ENCODE measurements at places on chromosomes 7 and 10.

DNA sequence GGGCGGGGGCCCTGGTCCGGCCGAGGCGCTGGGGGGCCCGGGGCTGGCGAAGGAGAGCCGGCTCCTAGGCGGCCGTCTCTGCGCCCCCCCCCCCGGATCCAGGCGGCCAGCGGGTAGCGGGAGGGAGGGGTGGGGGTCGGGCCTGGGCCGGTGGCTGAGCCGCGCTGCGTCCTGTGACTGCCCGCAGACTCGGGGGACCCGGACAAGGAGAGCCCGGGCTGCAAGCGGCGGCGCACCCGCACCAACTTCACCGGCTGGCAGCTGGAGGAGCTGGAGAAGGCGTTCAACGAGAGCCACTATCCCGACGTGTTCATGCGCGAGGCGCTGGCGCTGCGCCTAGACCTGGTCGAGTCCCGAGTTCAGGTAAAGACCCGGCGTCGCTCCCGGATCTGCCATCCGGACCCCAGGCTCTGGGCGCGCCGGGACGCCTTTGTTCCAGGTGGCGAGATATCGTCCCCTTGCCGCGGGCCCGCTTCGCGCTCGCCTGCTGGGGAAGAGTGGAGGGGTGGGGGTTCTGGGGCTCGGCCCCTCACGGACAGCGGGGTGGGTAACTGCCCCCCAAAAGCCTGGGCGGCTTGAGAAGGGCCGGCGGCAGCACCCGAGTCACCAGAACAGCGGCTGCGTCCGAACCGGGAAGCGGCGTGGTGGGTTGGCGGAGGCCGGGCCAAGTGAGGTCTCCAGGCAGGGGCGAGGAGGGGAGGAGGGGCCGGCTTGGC lies 819 bp downstream of the UNCX start:
- no peak for DNase-seq

DNA sequence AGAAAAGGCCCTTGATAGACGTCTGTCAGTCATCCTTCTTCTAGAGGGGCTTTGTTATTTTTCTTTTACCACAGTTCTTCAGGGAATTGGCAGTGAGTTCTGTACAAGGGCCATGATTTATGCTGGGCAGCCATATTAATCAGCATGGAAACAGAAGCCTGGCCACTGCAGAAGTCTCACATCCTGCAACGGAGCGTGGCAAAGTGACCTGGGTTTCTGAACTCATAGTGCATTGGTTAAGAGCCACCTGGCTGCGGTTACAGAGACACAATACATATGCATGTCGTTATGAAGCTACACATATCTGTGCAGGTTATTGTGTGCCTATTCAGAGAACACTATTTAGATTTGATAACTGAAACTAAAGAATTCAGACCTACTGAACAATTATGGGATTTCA lies 419.4 kb upstream of the CELF2 start:
- DNase-seq, result no peak

DNA sequence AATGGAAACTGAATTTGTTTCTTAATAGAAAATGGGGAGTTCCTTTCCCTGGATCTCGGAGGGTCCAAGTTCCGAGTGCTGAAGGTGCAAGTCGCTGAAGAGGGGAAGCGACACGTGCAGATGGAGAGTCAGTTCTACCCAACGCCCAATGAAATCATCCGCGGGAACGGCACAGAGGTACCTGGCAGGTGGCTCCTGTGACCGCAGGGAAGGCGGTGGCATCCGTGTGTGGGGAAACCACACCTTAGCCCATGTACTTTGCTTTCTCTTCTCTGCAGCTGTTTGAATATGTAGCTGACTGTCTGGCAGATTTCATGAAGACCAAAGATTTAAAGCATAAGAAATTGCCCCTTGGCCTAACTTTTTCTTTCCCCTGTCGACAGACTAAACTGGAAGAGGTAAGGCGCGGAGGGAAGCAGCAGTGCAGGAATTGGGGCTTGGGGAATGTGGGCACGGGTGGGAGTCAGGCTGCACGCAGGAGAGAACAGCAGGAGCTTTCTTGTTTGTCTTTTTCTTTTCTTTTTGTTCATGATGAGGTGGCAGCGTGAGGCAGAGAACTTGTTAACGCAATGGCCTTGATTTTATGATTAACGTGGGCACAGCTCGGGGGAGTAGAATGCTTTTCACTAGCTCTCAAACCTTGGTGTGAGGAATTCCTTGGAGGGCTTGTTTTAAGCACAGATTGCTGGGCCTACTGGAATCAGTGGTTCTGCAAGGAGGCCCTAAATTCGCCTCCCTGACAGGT lies 12.8 kb downstream of the HKDC1 start:
- no peak for DNase-seq

DNA sequence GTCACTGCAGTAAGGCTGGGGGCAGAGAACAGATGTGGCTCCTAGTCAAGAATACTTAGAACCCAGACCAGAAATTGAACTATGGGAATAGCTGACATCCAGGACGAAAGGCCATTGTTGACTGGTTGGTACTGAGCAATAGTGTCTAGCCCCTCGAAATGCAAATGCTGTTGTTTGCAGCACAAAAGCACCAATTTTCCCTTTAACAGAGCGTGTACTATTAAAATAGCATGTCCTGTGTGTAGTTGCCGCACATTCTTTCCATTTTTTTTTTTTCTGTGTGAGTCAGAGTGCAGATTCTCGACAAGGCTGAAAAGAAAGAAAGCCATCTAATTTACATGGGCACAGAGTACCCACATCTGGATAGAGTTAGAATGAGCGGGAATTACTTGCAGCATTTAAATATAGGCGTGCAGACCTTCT lies 302.4 kb downstream of the PTEN start:
- DNase-seq, result no peak

DNA sequence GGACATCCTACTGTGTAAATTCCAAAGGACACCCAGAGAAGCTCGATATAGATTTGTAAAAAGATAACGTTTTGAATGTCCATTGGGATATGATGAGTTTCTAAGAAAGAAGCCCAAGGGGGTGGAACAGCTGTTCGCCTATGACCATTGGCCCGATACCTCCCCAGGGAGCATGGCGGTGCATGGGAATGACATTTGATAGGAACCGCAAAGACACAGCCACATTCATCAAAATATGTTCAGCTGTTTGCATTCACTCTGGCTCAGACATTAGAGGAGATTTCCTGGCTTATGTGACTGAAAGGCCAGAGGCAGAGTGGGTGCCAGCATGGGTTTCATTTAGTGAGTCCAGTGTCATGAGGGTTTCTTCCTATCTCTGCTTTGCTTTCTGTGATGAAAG lies 56.0 kb upstream of the BAIAP2L1 start:
- DNase-seq, result no peak

- no peak for DNase-seq
Measured at GRCh38 chr10:12006671-12007070, 35.9 kb downstream of the UPF2 start.

GRCh38 chr7:106190589-106191330 lies 78.6 kb upstream of the SYPL1 start:
- DNase-seq, result no peak
